ENCODE measurements at places on chromosomes 7 and 10. TPM values are rescaled to one million over a fixed set of nuclear protein-coding genes. Genes with fewer than 3 reads are reported as not detected.
A peak's percentile ranks its signal among the peaks of the same experiment; 100 is the strongest.

The CHST15 gene
- total RNA-seq, result 0.52 TPM

The HOXA4 gene
- total RNA-seq, result not detected

The NUTM2A gene
- total RNA-seq, result 1.2 TPM

The MGAM2 gene
- not detected for total RNA-seq

The ZNF804B gene
- not detected for total RNA-seq

The UBTD1 gene
- total RNA-seq, result 0.80 TPM

The SIRT1 gene
- 57.6 TPM for total RNA-seq

The PRXL2A gene
- total RNA-seq, result 4.6 TPM

DNA sequence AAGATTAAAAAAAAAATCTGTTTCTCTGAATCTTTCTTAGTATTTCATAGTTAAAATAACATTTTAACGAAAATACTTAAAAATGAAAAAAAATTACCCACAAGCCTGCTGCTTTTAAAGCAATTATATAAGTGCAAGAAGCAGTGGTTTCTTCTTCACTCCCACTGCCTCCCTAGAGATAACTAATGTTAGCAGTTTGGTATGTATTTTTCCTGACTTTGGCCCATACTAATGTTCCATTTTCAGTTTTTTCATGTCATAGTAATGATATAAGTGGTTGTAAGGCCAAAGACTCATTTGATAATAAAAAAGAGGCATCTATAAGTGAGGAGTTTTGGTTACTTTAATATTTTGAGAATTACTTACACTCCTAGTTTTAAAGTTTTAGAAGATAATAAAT is 24.3 kb upstream of the LAMB1 start:
- H3K36me3 ChIP-seq, result no peaks in the 10 kb centered on the region
- no peak overlapping the region for H3K4me3 ChIP-seq
- no peaks in the 10 kb centered on the region for H3K4me1 ChIP-seq
- peaks cover 2% of the 10 kb centered on the region for H3K27me3 ChIP-seq
- DNase-seq, result no peak

- no peak overlapping the region for H3K27ac ChIP-seq
- no peaks in the 10 kb centered on the region for H3K27me3 ChIP-seq
- no peak for DNase-seq
- peaks cover 24% of the 10 kb centered on the region for H3K36me3 ChIP-seq
Measured at GRCh38 chr10:28120043-28120749, 121.3 kb upstream of the ODAD2 start.

GRCh38 chr10:30587522-30588031 is 42.0 kb downstream of the LYZL2 start:
- no peaks in the 10 kb centered on the region for H3K36me3 ChIP-seq
- no peak overlapping the region for H3K4me3 ChIP-seq
- peaks cover 10% of the 10 kb centered on the region for H3K4me1 ChIP-seq
- H3K27ac ChIP-seq, result no peak overlapping the region

- H3K4me1 ChIP-seq, result peaks cover 2% of the 10 kb centered on the region
- no peak for DNase-seq
- peaks cover 12% of the 10 kb centered on the region for H3K36me3 ChIP-seq
- no peak overlapping the region for H3K27ac ChIP-seq
- H3K4me3 ChIP-seq, result no peak overlapping the region
Measured at GRCh38 chr7:149133028-149133710, 7.0 kb upstream of the ZNF425 start.

- no peak overlapping the region for H3K4me3 ChIP-seq
- H3K27me3 ChIP-seq, result peaks cover 22% of the 10 kb centered on the region
- no peak overlapping the region for H3K27ac ChIP-seq
Measured at GRCh38 chr10:84540022-84540616, 211.7 kb downstream of the CCSER2 start.

GRCh38 chr7:131119381-131119780 is 208.3 kb upstream of the MKLN1 start:
- H3K4me3 ChIP-seq, result no peak overlapping the region
- H3K27me3 ChIP-seq, result no peaks in the 10 kb centered on the region
- no peaks in the 10 kb centered on the region for H3K4me1 ChIP-seq
- H3K27ac ChIP-seq, result no peak overlapping the region
- DNase-seq, result no peak

- no peak overlapping the region for H3K27ac ChIP-seq
- no peak for DNase-seq
- H3K4me1 ChIP-seq, result peaks cover 4% of the 10 kb centered on the region
- no peaks in the 10 kb centered on the region for H3K36me3 ChIP-seq
- H3K27me3 ChIP-seq, result peaks cover 20% of the 10 kb centered on the region
- no peak overlapping the region for H3K4me3 ChIP-seq
Measured at GRCh38 chr10:48522011-48522765, 82.7 kb downstream of the ARHGAP22 start.

GRCh38 chr7:69192134-69192533 is 406.1 kb upstream of the AUTS2 start:
- H3K36me3 ChIP-seq, result no peaks in the 10 kb centered on the region
- H3K27me3 ChIP-seq, result no peaks in the 10 kb centered on the region
- no peak for DNase-seq
- no peak overlapping the region for H3K4me3 ChIP-seq
- H3K4me1 ChIP-seq, result no peaks in the 10 kb centered on the region

DNA sequence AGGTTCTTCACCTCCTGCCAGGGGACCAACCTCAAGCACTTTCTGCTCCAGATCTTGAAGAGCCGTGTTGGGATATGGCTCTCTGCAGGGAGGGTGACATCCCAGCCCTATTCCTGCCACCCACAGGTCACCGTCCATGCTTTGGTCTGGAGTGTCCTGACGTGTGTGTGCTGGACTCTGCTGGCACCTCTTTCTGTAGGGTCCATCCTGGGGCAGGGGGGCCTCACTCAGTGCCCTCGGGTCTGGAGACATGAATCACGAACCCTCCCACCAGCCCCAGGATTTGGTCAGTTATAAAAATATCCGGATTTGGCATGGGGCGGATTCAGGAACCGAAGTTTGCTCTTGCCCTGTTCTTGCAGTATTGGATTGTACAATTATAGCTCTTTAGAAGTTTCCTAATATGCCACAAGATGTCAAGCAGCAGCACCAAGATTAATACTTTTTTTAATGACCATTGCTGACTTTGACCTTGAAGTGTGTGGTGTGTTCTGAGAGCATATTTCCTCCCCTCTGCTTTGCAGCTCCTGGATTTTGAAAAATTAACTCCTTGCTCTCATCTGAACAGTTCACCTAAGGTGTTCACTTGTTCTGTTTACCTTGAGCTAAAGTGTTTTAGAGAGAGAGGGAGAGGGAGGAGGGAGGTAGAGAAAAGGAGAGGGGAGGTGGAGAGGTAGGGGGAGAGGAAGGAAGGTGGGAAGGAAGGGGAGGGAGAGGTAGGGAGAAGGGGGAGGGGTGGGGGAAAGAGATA is 95.4 kb upstream of the SHH start:
- H3K27me3 ChIP-seq, result no peaks in the 10 kb centered on the region
- H3K4me1 ChIP-seq, result no peaks in the 10 kb centered on the region
- H3K27ac ChIP-seq, result no peak overlapping the region
- H3K4me3 ChIP-seq, result no peak overlapping the region
- H3K36me3 ChIP-seq, result no peaks in the 10 kb centered on the region

- no peaks in the 10 kb centered on the region for H3K36me3 ChIP-seq
- no peaks in the 10 kb centered on the region for H3K4me1 ChIP-seq
- H3K27me3 ChIP-seq, result no peaks in the 10 kb centered on the region
- H3K27ac ChIP-seq, result no peak overlapping the region
- no peak overlapping the region for H3K4me3 ChIP-seq
Measured at GRCh38 chr7:69622014-69622835, 23.9 kb downstream of the AUTS2 start.

GRCh38 chr7:41415471-41416207 is 287.3 kb downstream of the INHBA start:
- no peaks in the 10 kb centered on the region for H3K4me1 ChIP-seq
- DNase-seq, result no peak
- no peaks in the 10 kb centered on the region for H3K36me3 ChIP-seq
- no peak overlapping the region for H3K27ac ChIP-seq

- DNase-seq, result no peak
- no peaks in the 10 kb centered on the region for H3K4me1 ChIP-seq
- no peak overlapping the region for H3K4me3 ChIP-seq
- no peaks in the 10 kb centered on the region for H3K36me3 ChIP-seq
- no peaks in the 10 kb centered on the region for H3K27me3 ChIP-seq
- H3K27ac ChIP-seq, result no peak overlapping the region
Measured at GRCh38 chr10:2342206-2342605, 604.9 kb upstream of the ADARB2 start.

- H3K4me1 ChIP-seq, result no peaks in the 10 kb centered on the region
- H3K27me3 ChIP-seq, result no peaks in the 10 kb centered on the region
- no peak overlapping the region for H3K27ac ChIP-seq
Measured at GRCh38 chr7:155833651-155834050, 21.4 kb upstream of the SHH start.

- no peak overlapping the region for H3K27ac ChIP-seq
- no peaks in the 10 kb centered on the region for H3K36me3 ChIP-seq
- no peaks in the 10 kb centered on the region for H3K27me3 ChIP-seq
Measured at GRCh38 chr10:64115908-64116643, 594.9 kb downstream of the REEP3 start.

GRCh38 chr7:28291559-28291958 is 111.0 kb upstream of the JAZF1 start:
- H3K36me3 ChIP-seq, result no peaks in the 10 kb centered on the region
- H3K27ac ChIP-seq, result no peak overlapping the region
- H3K4me3 ChIP-seq, result no peak overlapping the region
- no peaks in the 10 kb centered on the region for H3K27me3 ChIP-seq

GRCh38 chr7:110779339-110779738 is 311.6 kb upstream of the LRRN3 start:
- no peaks in the 10 kb centered on the region for H3K27me3 ChIP-seq
- no peaks in the 10 kb centered on the region for H3K4me1 ChIP-seq
- H3K36me3 ChIP-seq, result no peaks in the 10 kb centered on the region
- no peak overlapping the region for H3K27ac ChIP-seq

DNA sequence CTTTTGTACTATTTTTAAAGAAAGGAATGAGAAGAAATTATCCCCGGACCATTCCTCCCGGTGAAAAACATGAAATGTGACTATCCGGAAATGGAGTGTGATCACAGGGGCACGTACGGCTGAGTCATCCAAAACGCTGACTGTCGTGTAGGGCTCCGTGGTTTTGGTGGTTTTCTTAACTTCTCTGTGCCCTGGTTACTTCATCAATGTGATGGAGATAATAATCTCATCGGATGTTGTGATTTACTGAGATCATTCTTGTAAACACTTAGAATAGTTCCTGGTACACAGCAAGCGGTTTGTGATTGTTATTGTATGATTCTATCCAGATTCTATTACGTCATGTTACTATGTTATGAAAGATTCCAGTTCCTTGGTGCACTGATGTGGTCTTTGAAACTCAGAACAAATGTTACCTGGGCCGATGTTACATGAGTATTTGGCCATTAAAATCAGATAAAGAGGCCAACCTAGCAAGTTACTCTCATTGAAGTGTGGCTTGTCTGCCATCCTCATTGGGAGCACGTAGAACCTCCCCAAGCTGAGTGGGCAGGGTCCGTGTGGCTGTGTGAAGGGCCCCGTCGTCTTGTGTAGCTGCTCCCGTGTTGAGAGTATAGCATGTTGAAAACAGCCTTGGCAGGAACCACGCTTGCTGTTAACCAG is 99.5 kb downstream of the CAMK1D start:
- peak overlapping the region; percentile 21 for H3K4me3 ChIP-seq
- no peaks in the 10 kb centered on the region for H3K36me3 ChIP-seq
- DNase-seq, result peak; percentile 58
- peak overlapping the region; percentile 58 for H3K27ac ChIP-seq

DNA sequence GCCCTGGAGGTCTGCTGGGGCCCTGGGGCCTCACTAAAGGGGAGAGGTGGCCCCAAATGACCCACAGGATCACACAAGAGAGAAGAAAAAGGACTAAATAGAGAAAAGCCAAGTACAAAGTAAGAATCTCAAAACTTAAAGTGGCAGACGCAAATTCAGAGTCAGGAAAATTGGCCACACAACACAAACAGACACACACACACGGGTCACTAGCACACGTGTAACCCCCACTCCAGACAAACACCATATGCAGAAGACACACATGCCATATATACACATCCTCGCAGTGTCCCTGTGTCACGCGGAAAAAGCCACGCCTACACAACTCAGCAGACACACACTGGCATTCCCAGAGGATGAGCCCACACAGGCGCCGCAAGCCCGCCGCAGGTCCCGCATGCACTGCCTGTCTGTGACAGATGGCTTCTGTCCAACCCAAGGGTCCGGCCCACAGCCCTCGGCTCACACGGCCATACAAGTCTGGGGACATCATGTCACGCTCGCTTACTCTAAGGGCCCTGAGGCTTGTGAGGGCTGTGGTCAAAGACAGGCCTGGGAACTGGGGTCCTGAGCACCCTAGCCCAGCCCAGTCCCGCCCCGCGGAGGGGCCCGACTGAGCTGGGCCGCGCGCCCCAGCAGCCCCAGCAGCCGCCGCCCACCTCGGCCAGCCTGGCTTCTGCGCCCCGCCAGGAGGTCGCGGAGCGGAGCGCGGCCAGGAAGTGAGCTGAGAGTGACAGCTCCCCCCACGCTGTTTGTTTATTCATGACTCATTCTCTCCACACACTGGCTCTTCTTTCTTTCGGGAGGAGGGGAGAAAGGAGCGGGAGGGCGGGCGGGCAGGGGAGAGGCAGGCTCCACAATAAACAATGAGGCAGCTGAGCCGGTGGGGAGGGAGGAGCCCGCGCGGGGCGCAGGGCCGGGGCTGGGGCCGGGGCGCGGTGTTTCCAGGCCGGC is 95.5 kb upstream of the ZMIZ1 start:
- H3K4me3 ChIP-seq, result peak overlapping the region; percentile 56
- DNase-seq, result peak; percentile 22
- H3K4me1 ChIP-seq, result peaks cover 19% of the 10 kb centered on the region
- H3K27ac ChIP-seq, result no peak overlapping the region
- H3K27me3 ChIP-seq, result no peaks in the 10 kb centered on the region
- no peaks in the 10 kb centered on the region for H3K36me3 ChIP-seq

DNA sequence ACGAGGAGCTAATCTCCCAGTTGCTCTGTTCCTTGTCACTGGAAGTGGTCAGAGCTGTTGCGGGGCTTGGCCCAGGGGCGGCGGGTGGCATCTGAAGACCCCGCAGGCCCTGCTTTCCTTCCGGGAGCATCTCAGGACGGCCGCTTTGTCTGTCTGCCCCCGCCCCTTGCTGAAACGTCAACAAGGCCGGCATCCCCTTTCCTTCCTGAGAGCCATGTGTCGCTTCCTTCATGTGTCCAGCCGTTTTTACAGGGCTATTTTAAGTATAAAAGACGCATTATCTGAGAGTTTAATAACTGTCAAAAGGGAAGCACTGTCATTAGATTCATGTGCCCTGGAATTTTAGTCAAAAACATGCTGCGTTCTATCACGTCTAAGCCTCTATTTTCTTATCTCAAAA is 110.4 kb downstream of the CUX1 start:
- H3K4me3 ChIP-seq, result no peak overlapping the region
- no peaks in the 10 kb centered on the region for H3K36me3 ChIP-seq
- H3K27ac ChIP-seq, result no peak overlapping the region
- peaks cover 8% of the 10 kb centered on the region for H3K4me1 ChIP-seq
- no peak for DNase-seq

GRCh38 chr7:29150856-29151255 is 4.5 kb upstream of the CPVL start:
- no peaks in the 10 kb centered on the region for H3K36me3 ChIP-seq
- no peak overlapping the region for H3K4me3 ChIP-seq
- no peak for DNase-seq
- H3K27me3 ChIP-seq, result peaks cover 22% of the 10 kb centered on the region
- no peak overlapping the region for H3K27ac ChIP-seq
